ENCODE measurements at places on chromosomes 4 and X.

DNA sequence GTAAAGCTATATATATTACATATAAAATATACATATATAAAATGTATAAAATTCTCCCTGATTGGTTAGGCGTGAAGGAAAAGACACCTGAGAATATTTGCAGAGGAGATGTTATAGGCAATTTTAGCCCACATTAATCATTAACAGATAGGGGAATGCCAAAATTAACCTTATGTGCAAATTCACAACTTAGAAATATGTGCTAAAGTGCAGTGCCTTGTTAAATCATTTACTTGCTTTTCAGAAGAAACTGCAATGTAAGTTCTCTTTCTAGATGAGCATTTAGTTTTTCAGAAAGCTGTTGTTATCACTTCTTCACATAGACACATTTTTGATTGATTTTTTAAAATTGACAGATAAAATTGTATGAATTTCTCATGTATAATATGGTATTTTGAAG lies 5.6 kb downstream of the TASL start:
- peaks cover 16% of the 10 kb centered on the region for H3K36me3 ChIP-seq
- no peaks in the 10 kb centered on the region for H3K27me3 ChIP-seq
- H3K4me1 ChIP-seq: peaks cover 26% of the 10 kb centered on the region
- H3K4me3 ChIP-seq: no peak overlapping the region

GRCh38 chr4:169489306-169489705 lies 123.1 kb downstream of the NEK1 start:
- no peak for DNase-seq
- H3K36me3 ChIP-seq: peaks cover 3% of the 10 kb centered on the region
- no peak overlapping the region for H3K4me3 ChIP-seq
- peaks cover 13% of the 10 kb centered on the region for H3K4me1 ChIP-seq

DNA sequence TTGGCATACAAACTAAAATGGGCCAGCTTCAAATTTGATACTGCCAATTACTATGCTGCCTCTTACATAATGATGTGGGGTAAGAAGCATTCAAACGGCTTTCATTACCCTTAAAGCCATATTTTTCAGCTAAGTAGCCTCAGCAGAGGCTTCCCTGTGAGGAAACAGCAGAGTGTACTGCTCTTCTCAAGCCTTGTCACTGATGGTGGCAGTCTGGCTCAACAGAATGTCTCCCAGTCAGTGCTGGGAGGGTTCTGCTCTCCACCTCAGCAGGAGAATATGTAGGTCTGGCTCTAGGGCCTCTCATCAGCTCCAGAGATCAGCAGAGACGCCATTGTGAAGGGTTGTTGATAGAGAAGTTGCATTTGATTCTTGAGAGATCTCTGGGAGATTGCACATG lies 44.6 kb upstream of the MBNL3 start:
- H3K27ac ChIP-seq: no peak overlapping the region
- no peaks in the 10 kb centered on the region for H3K36me3 ChIP-seq
- H3K4me3 ChIP-seq: no peak overlapping the region
- H3K27me3 ChIP-seq: peaks cover 5% of the 10 kb centered on the region
- H3K4me1 ChIP-seq: peaks cover 4% of the 10 kb centered on the region
- DNase-seq: no peak

DNA sequence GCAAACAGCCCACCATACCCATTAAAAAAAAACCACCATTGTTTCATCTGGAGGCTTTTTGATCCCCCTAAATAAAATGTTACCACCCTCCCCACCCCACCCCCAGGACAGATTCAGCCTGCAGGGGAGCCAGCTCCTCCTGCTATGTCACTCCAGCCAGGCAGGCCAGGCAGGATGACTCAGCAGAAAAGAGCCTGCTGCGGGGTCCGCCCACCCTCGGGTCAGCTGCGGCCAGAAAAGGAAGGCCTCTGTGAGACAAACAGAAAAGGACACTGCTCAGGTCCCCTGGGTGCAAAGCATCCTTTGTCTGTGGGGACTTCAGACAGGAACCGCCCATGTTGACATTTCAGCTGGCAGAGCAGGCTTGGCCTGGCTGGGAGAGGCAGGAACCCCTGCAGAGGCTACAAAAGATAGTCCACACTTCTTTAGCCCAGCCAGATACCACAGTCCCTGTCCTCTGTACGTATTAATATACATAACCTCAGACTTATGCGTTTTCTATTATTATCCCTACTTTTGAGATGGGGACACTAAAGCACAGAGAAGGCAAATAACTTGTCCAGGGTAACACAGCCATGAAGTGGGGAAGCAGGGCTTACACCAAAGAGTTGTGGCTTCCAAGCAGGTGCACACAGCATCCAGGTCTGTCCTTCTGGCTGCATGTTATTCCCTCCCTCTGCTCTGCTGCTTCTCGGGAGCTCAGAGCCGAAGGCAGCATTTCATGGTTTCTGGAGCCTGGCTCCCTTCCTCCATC lies 147.7 kb downstream of the CPEB2 start:
- DNase-seq: no peak
- H3K27ac ChIP-seq: no peak overlapping the region
- H3K36me3 ChIP-seq: no peaks in the 10 kb centered on the region
- H3K4me3 ChIP-seq: no peak overlapping the region

GRCh38 chrX:82703551-82703950 lies 804.5 kb upstream of the POU3F4 start:
- H3K36me3 ChIP-seq: no peaks in the 10 kb centered on the region
- no peaks in the 10 kb centered on the region for H3K27me3 ChIP-seq
- DNase-seq: no peak
- no peaks in the 10 kb centered on the region for H3K4me1 ChIP-seq
- H3K27ac ChIP-seq: no peak overlapping the region
- H3K4me3 ChIP-seq: no peak overlapping the region

GRCh38 chr4:107577743-107578142 lies 142.3 kb downstream of the PAPSS1 start:
- no peaks in the 10 kb centered on the region for H3K4me1 ChIP-seq
- DNase-seq: no peak
- no peaks in the 10 kb centered on the region for H3K36me3 ChIP-seq
- peaks cover 5% of the 10 kb centered on the region for H3K27me3 ChIP-seq
- no peak overlapping the region for H3K27ac ChIP-seq

- H3K36me3 ChIP-seq: no peaks in the 10 kb centered on the region
- no peak overlapping the region for H3K4me3 ChIP-seq
- no peaks in the 10 kb centered on the region for H3K4me1 ChIP-seq
- no peak overlapping the region for H3K27ac ChIP-seq
- H3K27me3 ChIP-seq: no peaks in the 10 kb centered on the region
- no peak for DNase-seq
These were observed 79.0 kb upstream of the EDA2R start for GRCh38 chrX:66717926-66718325.

GRCh38 chr4:156837625-156838345 lies 133.8 kb downstream of the PDGFC start:
- H3K27ac ChIP-seq: no peak overlapping the region
- H3K27me3 ChIP-seq: no peaks in the 10 kb centered on the region
- no peak for DNase-seq
- H3K36me3 ChIP-seq: no peaks in the 10 kb centered on the region
- H3K4me3 ChIP-seq: no peak overlapping the region
- H3K4me1 ChIP-seq: no peaks in the 10 kb centered on the region

DNA sequence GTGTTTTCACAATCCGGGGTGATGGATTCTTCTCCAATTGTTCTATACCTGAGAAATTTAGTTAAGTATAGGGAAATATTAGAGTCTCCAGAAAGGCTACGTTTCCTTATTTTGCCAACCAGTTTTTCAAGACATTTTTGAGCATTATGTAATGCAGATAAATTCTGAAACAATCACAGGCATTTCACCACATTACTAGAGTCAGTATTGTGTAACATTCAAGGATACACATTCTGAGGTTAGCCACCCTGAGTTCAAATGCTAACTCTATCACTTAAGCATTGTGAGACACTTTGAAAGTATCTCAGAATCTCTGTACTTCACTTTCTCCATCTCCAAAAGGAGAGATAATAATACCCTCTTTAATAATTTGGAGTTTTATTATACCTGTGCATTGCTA lies 10.6 kb downstream of the SULT1B1 start:
- H3K27ac ChIP-seq: no peak overlapping the region
- H3K4me1 ChIP-seq: no peaks in the 10 kb centered on the region
- no peak for DNase-seq
- H3K27me3 ChIP-seq: no peaks in the 10 kb centered on the region
- H3K36me3 ChIP-seq: no peaks in the 10 kb centered on the region

DNA sequence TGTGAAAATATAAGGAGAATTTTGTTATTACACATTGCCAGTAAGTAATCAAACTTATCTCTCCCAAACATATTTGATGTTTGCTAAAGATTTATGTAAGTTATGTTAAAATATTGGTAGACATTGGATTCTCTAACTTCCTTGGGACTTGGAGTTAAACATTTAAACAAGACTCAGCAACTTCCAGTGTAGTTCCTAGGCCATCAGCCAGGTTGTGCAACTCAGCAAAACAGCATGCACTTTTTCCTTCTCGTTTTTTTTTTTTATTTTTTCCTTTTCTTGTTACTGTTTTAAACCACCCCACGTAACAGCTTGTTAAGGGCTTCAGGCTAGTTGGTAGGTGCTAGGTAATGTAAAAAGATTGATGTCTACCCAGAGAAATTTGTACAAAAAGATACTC lies 510.4 kb downstream of the ANKRD50 start:
- H3K36me3 ChIP-seq: no peaks in the 10 kb centered on the region
- DNase-seq: no peak
- no peaks in the 10 kb centered on the region for H3K4me1 ChIP-seq
- no peak overlapping the region for H3K27ac ChIP-seq
- H3K27me3 ChIP-seq: no peaks in the 10 kb centered on the region

- no peaks in the 10 kb centered on the region for H3K36me3 ChIP-seq
- no peak overlapping the region for H3K27ac ChIP-seq
- H3K4me3 ChIP-seq: no peak overlapping the region
- peaks cover 26% of the 10 kb centered on the region for H3K27me3 ChIP-seq
- no peak for DNase-seq
These were observed 21.4 kb upstream of the CLGN start for GRCh38 chr4:140448830-140449229.

GRCh38 chr4:53322696-53323095 lies 43.2 kb downstream of the SCFD2 start:
- H3K36me3 ChIP-seq: no peaks in the 10 kb centered on the region
- DNase-seq: no peak
- no peak overlapping the region for H3K27ac ChIP-seq
- no peak overlapping the region for H3K4me3 ChIP-seq
- no peaks in the 10 kb centered on the region for H3K27me3 ChIP-seq
- peaks cover 7% of the 10 kb centered on the region for H3K4me1 ChIP-seq

GRCh38 chr4:102637391-102637790 lies 123.4 kb downstream of the MANBA start:
- H3K27ac ChIP-seq: no peak overlapping the region
- no peak for DNase-seq

- H3K4me1 ChIP-seq: no peaks in the 10 kb centered on the region
- H3K27ac ChIP-seq: no peak overlapping the region
- no peak overlapping the region for H3K4me3 ChIP-seq
- no peaks in the 10 kb centered on the region for H3K36me3 ChIP-seq
These were observed 345.3 kb upstream of the BMP3 start for GRCh38 chr4:80685214-80685613.

- DNase-seq: no peak
- no peak overlapping the region for H3K4me3 ChIP-seq
- no peak overlapping the region for H3K27ac ChIP-seq
These were observed 218.7 kb downstream of the BMPR1B start for GRCh38 chr4:94976371-94977011.

DNA sequence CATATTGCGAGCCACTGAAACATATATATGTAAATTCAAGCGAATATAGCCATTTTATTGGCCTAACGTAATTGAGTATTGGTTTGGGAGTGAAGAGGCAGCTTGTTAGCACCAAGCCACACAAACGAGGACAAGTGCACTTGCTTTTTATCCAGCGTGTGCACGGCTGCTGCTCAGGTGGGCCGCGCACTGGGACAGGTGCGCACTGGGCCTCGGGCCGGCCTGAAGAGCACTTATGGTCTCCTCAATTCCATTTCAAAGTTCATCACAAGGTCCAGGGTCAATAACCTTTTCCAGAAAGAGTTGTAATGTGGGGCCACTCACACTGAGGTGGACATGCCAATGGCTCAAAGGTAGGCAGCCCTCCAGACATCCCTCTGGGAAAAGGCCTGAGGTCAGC lies 95.9 kb downstream of the ATP8A1 start:
- H3K4me3 ChIP-seq: no peak overlapping the region
- H3K36me3 ChIP-seq: peaks cover 5% of the 10 kb centered on the region
- no peak overlapping the region for H3K27ac ChIP-seq
- no peak for DNase-seq
- H3K4me1 ChIP-seq: no peaks in the 10 kb centered on the region
- H3K27me3 ChIP-seq: no peaks in the 10 kb centered on the region

DNA sequence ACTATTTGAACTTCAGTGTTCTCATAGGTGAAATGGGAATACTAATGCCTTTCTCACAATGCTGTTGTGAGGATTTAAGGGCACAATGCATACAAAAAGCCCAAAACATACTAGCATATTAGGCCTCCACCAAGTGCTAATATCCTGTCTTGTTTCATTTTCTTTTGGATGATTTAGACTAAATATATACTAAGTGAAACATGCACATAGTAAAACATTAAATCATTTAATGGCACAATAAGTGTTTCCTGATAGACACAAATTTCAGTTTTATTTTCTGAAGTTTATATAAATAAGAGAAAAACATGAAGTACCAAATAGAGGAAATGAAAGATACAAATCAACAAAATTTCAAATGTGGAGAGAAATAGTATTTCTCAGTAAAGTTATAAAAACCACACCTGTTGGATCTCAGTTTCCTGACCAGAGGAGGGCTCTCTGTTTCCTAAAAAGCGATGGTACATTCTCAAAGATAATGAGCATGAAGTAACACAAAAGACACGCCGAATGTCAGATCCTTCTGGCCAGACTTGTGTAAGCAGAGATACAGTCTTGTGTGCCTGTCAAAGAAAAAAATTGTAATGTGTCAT lies 25.1 kb downstream of the DDX60 start:
- H3K36me3 ChIP-seq: peaks cover 41% of the 10 kb centered on the region
- H3K27ac ChIP-seq: no peak overlapping the region
- DNase-seq: no peak
- H3K27me3 ChIP-seq: no peaks in the 10 kb centered on the region

DNA sequence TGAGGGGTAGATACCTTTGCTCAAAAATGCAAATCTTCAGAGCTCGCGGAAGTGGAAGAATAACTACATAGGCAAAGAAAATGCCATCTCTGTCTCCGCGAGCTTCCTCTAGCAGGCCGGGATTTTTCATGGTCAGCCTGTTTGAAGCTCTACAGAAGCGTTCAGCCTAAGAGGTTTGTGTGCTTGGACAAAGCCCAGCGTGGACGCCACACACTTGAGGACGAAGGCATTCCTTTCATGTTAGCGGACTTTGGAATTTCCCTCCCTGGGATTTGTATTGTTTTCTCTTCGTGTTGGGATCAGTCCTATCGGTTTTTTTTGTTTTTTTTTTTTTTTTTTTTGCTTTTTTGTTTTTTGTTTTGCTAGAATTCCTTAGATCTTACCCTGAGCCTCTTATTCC lies 53.7 kb downstream of the SMIM31 start:
- H3K27ac ChIP-seq: no peak overlapping the region
- H3K4me3 ChIP-seq: no peak overlapping the region
- H3K27me3 ChIP-seq: no peaks in the 10 kb centered on the region
- H3K4me1 ChIP-seq: no peaks in the 10 kb centered on the region
- no peaks in the 10 kb centered on the region for H3K36me3 ChIP-seq

- no peaks in the 10 kb centered on the region for H3K4me1 ChIP-seq
- no peak for DNase-seq
- H3K27ac ChIP-seq: no peak overlapping the region
These were observed 349.0 kb downstream of the PCDH7 start for GRCh38 chr4:31069151-31069550.

Measured in T-helper 2 cell treated with Interferon-gamma antibody and Interleukin-4, amounts not matched to agents 5 μg/mL and 100 μg/mL, for 36 hours (primary cell).